ENCODE measurements at places on chromosomes 3 and 15. TPM values are rescaled to one million over a fixed set of nuclear protein-coding genes. Genes with fewer than 3 reads are reported as not detected.

GRCh38 chr15:55475842-55476241 lies 32.2 kb downstream of the DNAAF4 start:
- DNase-seq, result no peak

GRCh38 chr3:87120881-87121280 lies 106.2 kb upstream of the CHMP2B start:
- DNase-seq, result no peak

DNA sequence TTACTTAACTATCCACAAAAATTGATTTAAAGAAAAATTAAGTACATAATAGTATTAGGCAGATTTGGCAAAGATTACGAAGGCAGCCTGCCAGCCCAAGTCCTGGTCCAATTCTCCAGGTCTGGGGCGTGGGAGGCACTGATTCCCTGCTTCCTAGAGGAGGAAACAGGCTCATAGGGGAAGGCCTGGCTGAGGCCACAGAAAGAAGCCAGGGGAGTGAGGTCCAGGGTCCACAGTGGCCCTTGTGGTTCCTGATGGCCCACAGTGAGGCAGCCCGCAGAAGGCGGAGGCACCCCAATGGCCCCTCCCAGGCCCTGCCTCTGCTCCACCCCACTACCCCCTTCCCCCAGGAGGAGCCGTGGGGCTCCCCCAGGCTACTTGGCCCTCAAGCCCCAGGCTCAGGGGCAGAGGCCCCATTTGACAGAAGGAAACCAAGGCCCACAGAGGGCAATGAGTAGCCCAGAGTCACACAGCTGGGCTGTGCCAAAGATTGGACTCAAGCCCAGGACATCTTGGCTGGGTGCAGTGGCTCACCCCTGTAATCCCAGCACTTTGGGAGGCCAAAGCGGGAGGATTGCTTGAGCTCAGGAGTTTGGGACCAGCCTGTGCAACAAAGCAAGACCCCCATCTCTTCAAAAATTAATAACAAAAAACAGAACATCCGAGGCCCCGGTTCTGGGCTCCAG lies 21.0 kb downstream of the H1-8 start:
- DNase-seq, result no peak

GRCh38 chr3:16770792-16771191 lies 114.0 kb upstream of the PLCL2 start:
- no peak for DNase-seq

GRCh38 chr3:107387555-107387954 lies 10.3 kb downstream of the CCDC54 start:
- no peak for DNase-seq

- DNase-seq, result no peak
Observed at GRCh38 chr15:98312913-98313312, 335.4 kb upstream of the IGF1R start.

- no peak for DNase-seq
Observed at GRCh38 chr15:82309802-82310201, 39.5 kb downstream of the GOLGA6L10 start.

GRCh38 chr3:139388821-139389551 lies 461 bp downstream of the COPB2 start:
- DNase-seq, result no peak

DNA sequence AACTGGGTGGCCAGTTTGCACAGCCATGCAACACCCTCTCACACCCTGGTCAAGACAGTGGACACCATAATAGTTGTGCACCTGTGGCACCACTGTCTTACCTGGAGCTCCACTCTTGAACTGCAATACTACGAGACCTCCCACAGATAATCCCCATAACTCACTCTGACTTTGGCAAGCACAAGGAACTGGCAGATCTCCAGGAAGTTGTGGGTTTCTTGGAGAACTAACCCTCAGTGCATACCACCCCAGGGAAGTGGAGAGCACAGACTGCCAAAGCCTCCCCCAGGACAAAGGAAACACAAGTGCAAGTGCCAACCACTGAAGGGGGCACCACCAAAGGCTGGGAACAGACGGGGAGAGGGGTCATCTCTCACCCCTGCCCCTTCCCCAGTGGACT lies 318.6 kb downstream of the SUCLG2 start:
- peak; percentile 5 for DNase-seq

DNA sequence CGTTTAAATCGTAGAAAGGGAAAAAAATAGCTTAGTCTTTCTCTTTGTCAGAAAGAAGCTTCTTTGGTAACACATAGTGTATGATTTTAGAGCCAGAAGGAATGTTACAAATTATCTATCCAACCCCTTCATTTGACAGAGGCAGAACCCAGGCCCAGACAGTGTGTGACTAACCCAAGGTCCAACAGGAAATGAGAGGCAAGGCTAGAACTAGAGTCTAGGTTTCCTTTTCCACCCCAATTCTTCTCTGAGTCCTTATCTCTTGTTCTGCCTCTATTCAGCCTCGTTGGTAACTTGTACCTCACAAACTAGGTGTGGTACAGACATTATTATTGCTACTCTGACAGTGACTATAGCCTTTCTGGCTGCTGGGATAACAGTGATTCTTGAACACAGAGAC lies 39.3 kb downstream of the QTRT2 start:
- no peak for DNase-seq

DNA sequence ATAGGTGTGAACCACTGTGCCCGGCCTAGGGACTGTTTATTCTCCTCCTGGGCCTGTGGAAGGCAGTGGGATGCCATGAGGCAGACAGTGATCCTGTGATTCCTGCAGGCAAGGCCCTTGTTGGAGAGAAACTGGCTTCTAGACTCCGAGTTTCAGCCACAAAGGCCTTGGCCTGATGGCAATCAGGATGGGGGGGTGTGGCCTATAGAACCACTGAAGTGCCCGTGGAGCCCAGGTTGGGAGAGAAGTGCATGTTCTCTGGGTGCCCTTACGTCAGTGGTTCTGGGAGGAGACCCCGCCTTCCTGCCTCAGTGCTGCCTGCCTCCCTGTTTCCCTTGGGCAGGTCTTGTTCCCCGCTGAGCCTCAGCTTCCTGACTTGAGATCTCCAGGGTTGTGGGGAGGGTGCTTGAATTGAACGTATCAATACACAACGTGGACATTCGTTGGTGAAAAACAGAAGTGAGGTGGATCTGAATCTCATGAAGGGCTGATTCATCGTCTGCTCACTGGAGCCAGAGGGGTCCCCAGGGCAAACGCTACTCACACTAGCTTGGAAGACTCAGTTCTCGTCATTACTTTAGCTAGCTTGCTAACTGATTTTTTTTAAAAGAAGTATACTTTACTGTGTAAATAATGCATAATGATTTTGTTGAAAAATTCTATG lies 31.8 kb downstream of the IRAK2 start:
- no peak for DNase-seq

- DNase-seq, result no peak
Observed at GRCh38 chr3:129908417-129908816, 14.9 kb upstream of the TMCC1 start.

- DNase-seq, result no peak
Observed at GRCh38 chr3:106473576-106474475, 605.0 kb upstream of the CBLB start.

DNA sequence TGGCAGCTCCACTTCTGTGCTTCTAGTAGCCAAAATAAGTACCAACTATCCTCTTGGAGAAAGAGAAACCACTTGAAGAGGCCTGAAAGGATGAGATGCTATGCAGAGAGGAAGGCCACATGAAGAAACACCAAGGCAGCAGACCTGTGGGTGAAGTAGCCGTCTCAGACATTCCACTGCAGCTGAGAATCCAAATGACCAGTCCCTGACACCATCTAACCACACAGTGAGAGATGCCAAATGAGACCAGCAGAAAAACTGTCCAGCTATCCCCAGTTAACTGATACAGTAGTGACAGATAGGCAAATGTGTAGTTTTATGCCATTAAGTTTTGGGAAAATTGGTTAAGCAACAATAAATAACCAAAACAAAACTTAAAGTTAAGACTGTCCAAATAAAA lies 47.9 kb upstream of the ZSCAN2 start:
- DNase-seq, result no peak

DNA sequence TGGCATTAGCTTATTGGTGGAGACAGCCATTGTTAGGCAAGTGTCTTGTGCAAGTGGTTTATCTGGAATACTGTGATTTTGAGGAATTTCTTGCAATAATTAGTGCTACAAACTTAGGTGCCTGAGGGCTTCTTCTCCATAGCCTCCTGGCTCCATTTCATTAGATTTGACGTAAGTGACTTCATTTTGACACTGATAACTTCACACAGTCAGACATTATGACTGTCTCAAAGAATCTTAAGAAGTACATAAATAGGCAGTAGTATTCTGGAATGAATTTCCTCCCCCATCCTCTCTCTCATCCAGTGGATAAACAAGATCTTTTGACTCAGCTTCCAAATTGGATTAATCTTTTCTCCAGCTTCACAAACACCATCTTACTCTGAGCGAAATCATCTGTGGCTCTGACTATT lies 19.0 kb downstream of the ARL14 start:
- DNase-seq, result no peak

DNA sequence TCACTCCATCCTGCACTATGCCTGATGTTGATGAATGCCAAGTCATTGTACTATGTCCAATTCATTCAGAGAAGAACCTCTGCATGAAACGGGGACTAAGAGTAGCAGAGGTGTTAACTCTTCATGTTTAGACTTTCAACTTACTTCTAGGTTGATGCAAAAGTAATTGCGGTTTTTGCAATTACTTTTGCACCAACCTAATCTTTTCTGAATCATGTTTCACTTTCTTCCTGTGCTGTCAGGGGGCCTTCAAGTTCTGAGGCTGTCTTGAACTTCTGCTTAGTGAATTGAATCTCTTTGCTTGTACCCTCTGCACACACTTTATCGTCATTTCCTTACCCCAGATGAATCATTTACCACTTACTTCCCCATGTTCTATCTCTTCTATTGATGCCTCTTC lies 636.2 kb downstream of the NAALADL2 start:
- DNase-seq, result no peak

DNA sequence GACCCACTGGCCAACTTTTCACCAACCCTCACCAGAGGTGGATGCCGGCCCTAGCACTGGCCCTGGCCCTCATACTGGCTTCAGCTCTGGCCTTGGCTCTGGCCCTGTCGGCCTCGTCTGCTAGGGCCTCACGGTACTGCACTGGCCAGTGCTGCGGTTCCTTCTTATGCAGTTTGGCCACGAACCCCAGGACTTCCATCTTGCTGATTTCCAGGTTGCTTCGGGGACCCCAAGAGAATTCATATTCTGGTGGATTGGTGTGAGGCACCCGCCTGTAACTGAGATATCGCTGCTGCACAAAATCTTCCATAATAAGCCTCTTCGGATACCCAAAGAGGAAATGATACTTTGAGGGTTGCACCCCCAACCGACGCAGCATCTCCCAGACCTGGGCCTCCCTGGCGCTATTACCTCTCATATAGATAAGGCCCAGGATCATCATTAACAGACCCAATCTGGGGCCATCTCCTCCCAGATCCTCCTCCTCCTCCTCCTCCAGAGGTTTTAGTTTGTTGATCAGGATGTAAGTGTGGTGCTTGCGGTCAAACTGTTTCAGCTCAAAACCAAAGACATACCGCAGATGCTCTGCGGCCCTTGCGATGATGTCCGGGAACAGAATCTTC lies 883 bp downstream of the MAGEF1 start:
- DNase-seq, result no peak

DNA sequence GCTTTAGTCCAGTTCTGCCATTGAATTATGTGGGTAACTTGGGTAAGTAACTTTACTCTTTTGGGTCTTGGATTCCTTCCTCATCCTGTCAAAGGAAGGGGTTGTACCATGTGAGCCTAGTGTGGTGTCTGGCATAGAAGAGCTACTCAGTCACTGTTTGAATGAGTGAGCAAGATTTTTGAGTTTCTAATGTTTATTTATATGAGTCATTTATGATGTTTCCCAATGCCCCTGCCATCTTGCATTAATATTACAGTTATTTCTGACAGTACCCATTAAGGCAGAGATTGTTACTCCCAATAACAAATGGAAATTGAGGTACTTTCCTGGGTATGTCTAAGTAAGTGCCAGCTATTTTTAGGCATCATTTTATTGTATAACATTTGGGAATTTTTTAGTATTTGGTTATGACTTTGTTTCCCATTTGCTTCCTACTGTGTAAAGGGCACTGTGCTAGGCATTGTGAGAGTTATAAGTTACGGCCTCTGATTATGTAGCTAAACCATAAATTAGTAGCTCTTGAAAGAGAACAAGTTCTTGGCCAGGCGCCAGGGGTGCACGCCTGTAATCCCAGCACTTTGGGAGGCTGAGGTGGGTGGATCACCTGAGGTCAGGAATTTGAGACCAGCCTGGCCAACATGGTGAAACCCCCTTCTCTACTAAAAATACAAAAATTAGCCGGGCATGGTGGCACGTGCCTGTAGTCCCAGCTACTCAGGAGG lies 23.5 kb downstream of the NR1D2 start:
- no peak for DNase-seq

- no peak for DNase-seq
Observed at GRCh38 chr3:140159646-140160045, 224.7 kb downstream of the CLSTN2 start.

GRCh38 chr3:32969656-32970055 lies 18.2 kb downstream of the CCR4 start:
- no peak for DNase-seq

DNA sequence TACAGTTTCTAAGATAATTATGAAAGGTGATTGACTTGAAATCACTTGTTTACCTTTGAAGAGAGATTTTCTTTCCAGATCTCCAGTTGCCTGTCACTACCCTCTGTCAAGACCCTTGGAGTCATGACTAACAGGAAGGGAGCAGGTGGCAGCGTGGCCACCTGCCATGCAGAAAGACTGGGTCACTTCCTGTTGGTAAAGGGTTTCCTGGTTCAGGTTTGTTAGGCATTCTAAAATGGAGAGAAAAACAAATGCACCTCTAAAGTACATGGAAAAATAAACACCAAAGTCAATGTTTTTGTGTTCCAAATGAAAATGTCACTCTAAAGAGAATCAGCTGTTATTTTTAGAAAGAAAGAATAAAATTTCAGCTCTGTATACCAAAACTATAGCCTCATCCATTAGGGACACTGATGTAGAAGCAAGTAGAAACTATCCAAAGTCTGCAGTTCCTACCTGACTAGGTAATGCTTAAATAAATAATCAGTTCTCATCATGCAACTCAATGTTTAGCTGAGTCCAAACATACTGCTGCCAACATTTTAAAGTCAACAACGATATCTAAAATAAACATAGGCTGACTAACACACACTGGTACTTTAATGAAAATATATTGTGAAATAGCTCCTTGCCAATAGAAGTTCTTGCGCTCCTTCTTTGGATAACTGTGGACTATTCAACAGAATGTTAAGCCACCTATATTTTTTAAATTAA lies 23.9 kb upstream of the TM4SF1 start:
- DNase-seq, result peak; percentile 62

CHRNA5 gene
- total RNA-seq, result 4.0 TPM

NR2C2 gene
- 56.6 TPM for total RNA-seq

CAND2 gene
- 14.1 TPM for total RNA-seq

All from mucosa of descending colon (tissue), 3 donors.